ENCODE measurements at places on chromosomes 13 and 19.

GRCh38 chr13:90787007-90787406, 560.5 kb upstream of the MIR17HG start:
- no peaks in the 10 kb centered on the region for H3K27me3 ChIP-seq
- no peak overlapping the region for H3K4me3 ChIP-seq
- DNase-seq: no peak
- H3K4me1 ChIP-seq: no peaks in the 10 kb centered on the region

DNA sequence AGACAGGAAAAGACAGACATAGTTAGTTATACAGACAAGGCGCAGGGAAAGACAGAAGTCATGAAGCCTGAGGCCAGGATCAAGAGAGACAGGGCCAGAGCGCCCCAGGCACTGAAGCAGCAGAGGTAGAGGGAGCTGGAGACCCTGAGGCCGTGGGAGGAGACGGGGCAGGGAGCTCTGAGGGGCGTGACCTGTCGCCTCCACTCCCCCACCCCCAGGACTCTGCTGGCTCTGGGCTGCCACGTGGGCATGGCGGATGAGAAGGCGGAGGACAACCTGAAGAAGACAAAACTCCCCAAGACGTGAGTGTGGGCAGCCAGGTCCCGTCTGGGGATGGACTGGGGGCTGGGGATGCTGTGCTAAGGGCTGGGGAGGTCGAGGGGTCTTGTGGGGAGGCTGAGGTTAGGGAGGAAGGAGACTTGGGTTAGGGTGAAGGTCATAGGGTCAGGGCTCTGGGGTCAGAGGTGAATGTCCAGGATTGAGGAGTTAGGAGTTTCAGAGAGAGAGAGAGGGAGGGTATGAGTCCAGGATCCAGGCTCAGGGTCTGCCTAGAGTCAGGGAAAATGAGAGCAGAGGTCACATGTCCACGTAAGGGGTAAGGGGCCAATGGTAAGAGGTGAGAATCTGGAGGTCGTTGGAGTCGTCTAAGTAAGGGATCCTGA, 31.1 kb downstream of the RYR1 start:
- no peak overlapping the region for H3K4me3 ChIP-seq
- no peaks in the 10 kb centered on the region for H3K4me1 ChIP-seq
- H3K27ac ChIP-seq: no peak overlapping the region
- no peak for DNase-seq

DNA sequence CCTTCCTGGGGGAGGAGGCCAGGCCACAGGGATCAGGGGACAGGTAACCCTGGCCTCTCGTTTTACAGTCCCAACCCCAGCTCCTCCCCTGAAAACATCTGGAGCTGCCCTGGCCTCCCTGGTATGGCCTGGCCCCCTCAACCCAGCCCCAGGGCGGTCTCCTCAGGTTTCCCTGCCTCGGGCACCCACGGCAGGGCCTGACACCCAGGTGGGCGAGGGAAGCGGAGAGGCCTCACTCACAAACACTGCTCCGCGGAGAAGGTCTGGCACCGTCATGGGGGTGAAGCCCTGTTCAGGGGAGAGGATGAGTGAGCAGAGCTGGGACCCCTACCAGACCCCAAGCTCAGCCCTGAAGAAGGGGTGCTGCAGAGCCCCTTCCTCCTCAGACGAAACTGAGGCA, 6.5 kb upstream of the CCER2 start:
- H3K4me1 ChIP-seq: peaks cover 3% of the 10 kb centered on the region
- DNase-seq: no peak
- no peak overlapping the region for H3K27ac ChIP-seq

DNA sequence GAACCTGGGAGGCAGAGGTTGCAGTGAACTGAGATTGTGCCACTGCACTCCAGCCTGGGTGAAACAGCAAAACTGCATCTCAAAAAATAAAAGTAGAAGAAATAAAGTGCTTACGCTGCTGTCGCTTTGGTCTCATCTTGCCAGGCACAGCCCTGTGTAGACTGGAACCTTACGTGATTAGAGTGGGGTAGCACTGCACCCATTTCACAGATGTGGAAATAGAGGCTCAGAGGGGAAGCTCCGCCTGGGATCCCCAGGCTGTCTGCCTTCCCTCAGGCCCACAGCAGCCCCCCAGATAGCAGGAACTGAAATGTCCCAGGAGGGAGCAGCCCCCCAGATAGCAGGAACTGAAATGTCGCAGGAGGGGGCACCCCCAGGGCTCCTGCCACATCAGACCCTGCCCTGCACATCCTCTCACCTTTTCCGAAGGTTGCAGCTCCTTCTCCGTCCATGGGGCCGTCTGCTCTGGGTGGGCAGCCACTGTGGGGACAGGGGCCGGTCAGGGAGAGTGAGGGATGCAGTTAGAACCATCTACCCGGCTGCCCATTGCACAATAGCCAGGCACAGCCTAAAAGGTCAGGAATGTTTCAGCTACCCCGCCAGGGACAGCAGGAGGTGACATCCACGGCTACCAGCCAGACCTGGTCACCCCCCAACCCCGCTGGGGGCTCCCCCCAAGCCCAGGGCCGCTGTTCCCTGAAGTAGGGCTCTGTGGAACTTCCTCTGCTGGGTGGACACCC, 1.9 kb downstream of the PLIN4 start:
- no peak overlapping the region for H3K27ac ChIP-seq
- no peak overlapping the region for H3K4me3 ChIP-seq
- no peak for DNase-seq

- H3K4me1 ChIP-seq: peaks cover 46% of the 10 kb centered on the region
- DNase-seq: no peak
- no peaks in the 10 kb centered on the region for H3K27me3 ChIP-seq
- H3K27ac ChIP-seq: peak overlapping the region; percentile 52
Measured at GRCh38 chr13:109778102-109778542, 8.3 kb downstream of the IRS2 start.

- H3K27me3 ChIP-seq: peaks cover 12% of the 10 kb centered on the region
- H3K36me3 ChIP-seq: no peaks in the 10 kb centered on the region
- H3K4me1 ChIP-seq: no peaks in the 10 kb centered on the region
- no peak overlapping the region for H3K4me3 ChIP-seq
Measured at GRCh38 chr13:26882731-26883130, 122.1 kb upstream of the GPR12 start.

GRCh38 chr13:79352107-79352506, 53.9 kb downstream of the RBM26 start:
- peaks cover 41% of the 10 kb centered on the region for H3K36me3 ChIP-seq
- H3K27ac ChIP-seq: no peak overlapping the region
- no peaks in the 10 kb centered on the region for H3K27me3 ChIP-seq
- H3K4me1 ChIP-seq: no peaks in the 10 kb centered on the region

GRCh38 chr13:36788276-36788675, 30.7 kb upstream of the RFXAP start:
- no peak for DNase-seq
- no peaks in the 10 kb centered on the region for H3K36me3 ChIP-seq
- H3K27ac ChIP-seq: no peak overlapping the region
- peaks cover 14% of the 10 kb centered on the region for H3K4me1 ChIP-seq
- H3K4me3 ChIP-seq: no peak overlapping the region

- H3K4me3 ChIP-seq: no peak overlapping the region
- peaks cover 18% of the 10 kb centered on the region for H3K27me3 ChIP-seq
- no peak overlapping the region for H3K27ac ChIP-seq
- H3K36me3 ChIP-seq: no peaks in the 10 kb centered on the region
Measured at GRCh38 chr19:49396738-49397505, 8.9 kb downstream of the KASH5 start.

GRCh38 chr19:4357095-4357797, 13.9 kb downstream of the MPND start:
- no peak overlapping the region for H3K4me3 ChIP-seq
- no peak overlapping the region for H3K27ac ChIP-seq
- DNase-seq: no peak

GRCh38 chr13:48028066-48028465, 9.5 kb upstream of the NUDT15 start:
- no peaks in the 10 kb centered on the region for H3K4me1 ChIP-seq
- H3K36me3 ChIP-seq: peaks cover 29% of the 10 kb centered on the region
- H3K4me3 ChIP-seq: no peak overlapping the region
- no peaks in the 10 kb centered on the region for H3K27me3 ChIP-seq

DNA sequence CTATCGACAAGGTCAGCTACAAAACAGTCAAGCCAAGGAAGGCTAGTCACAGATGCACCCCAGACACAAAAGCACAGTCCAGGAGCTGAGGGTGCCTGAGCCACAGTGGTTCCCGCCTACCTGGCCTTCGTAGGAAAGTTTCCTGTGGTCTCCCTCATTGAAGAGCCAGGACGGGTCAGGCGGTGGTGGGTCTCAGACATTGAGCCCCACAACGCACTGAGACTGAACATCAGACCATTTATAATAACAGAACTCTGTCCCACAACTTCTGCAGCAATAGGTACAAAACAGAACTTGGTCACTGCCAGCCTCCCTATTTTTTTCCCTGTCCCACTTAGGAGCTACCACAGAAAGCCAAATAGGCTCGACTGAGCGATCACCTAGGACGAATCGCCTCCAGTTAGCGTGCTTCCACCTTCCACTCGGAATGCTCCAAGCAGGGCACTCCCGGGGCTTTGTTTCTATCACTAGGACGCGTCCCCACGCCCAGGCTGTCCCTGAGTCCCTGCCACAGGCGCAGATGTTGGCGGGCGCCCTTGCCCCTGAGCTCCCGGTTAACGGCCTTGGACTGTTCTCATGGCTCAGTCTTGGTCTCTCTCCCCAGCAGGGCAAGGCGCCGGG, 640 bp upstream of the ZNF544 start:
- peak; percentile 75 for DNase-seq
- peak overlapping the region; percentile 96 for H3K4me3 ChIP-seq
- peaks cover 41% of the 10 kb centered on the region for H3K36me3 ChIP-seq
- H3K4me1 ChIP-seq: peaks cover 8% of the 10 kb centered on the region

- no peaks in the 10 kb centered on the region for H3K36me3 ChIP-seq
- no peaks in the 10 kb centered on the region for H3K4me1 ChIP-seq
- no peak overlapping the region for H3K27ac ChIP-seq
- no peaks in the 10 kb centered on the region for H3K27me3 ChIP-seq
Measured at GRCh38 chr13:87235621-87236020, 435.6 kb upstream of the SLITRK5 start.

GRCh38 chr13:39935155-39935554, 279.7 kb downstream of the COG6 start:
- DNase-seq: no peak
- H3K4me3 ChIP-seq: no peak overlapping the region
- no peaks in the 10 kb centered on the region for H3K27me3 ChIP-seq
- H3K4me1 ChIP-seq: peaks cover 12% of the 10 kb centered on the region

DNA sequence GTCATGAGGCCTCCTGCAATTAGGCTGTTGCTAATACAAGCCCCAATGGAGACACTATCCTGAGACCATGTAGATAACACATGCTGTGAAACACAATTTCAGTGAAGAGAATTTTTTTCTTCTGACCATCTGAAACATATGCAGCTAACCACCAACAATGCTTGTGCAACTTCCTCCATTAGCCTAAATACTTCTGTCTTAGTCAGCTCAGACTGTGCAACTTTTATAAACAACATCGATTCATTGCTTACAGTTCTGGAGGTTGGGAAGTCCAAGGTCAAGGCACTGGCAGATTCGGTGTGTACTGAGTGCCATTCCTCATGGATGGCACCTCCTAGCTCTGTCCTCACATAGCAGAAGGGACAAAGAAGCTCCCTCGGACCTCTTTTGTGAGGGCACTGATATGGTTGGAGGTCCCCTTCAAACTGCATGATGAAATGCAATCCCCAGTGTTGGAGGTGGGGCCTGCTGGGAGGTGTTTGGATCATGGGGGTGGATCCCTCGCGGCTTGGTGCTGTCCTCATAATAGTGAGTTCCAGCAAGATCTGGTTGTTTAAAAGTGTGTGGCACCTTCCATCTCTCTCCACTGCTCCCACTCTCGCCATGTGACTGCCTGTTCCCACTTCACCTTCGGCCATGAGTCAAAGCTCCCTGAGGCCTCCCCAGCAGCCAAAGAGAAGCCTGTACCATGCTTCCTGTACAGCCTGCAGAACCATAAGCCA, 27.7 kb downstream of the STK24 start:
- H3K36me3 ChIP-seq: peaks cover 41% of the 10 kb centered on the region
- H3K4me1 ChIP-seq: peaks cover 33% of the 10 kb centered on the region
